ENCODE measurements at places on chromosomes 16 and 17.

- peaks cover 6% of the 10 kb centered on the region for H3K4me1 ChIP-seq
- H3K36me3 ChIP-seq = no peaks in the 10 kb centered on the region
- no peak overlapping the region for H3K27ac ChIP-seq
- DNase-seq = no peak
- H3K27me3 ChIP-seq = no peaks in the 10 kb centered on the region
- H3K4me3 ChIP-seq = no peak overlapping the region
Observed at GRCh38 chr17:68470961-68471360, 13.7 kb upstream of the WIPI1 start.

- H3K4me3 ChIP-seq = no peak overlapping the region
- no peaks in the 10 kb centered on the region for H3K27me3 ChIP-seq
- peak overlapping the region; percentile 70 for H3K27ac ChIP-seq
- H3K36me3 ChIP-seq = peaks cover 6% of the 10 kb centered on the region
Observed at GRCh38 chr17:16301963-16302855, 51.1 kb downstream of the CENPV start.

DNA sequence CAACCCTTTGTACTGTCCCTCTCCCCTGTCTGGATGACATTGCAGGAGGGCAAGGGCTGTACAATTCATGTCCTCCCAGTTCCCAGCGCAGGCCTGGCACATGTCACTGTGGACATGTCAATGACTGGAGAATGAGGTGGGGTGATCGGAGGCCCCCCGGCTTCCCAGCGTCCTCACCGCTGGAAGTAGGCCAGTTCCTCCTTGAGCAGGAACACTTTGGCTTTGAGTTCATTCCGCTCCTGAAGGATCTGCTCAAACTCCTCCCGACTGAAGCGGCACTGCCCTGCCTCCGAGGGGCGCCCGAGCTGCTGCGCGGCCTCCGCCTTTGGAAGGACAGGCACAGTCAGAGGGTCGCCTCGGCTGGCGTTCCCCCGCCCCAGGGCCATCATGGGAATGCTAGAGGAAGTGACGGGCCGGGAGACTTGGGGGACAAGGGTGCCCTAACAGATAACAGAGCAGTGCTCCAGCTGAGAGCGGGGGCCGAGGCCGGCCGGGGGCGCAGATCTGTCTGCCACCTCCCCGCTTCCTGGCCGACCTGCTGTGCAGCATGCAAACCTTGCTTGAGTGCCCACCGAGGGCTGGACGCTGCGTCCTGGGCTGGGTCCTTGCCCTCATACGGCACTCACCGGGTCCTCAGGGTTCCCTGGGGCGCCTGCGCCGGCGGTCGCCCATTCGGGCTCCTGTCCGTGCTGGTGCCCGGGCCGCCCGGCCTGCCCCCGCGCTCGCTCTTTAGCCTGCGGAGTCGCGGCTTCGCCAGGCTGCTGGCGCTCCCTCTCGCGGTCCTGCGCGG, 1.3 kb downstream of the RILP start:
- no peaks in the 10 kb centered on the region for H3K27me3 ChIP-seq
- H3K4me3 ChIP-seq = peak overlapping the region; percentile 35
- peak; percentile 66 for DNase-seq
- H3K4me1 ChIP-seq = peaks cover 3% of the 10 kb centered on the region

- no peak for DNase-seq
- no peaks in the 10 kb centered on the region for H3K27me3 ChIP-seq
- peaks cover 23% of the 10 kb centered on the region for H3K36me3 ChIP-seq
- peak overlapping the region; percentile 90 for H3K27ac ChIP-seq
Observed at GRCh38 chr17:4938688-4939545, 929 bp downstream of the SLC25A11 start.

Measured in lung (tissue), 17 donors.